ENCODE measurements at places on chromosomes 13 and 19.

DNA sequence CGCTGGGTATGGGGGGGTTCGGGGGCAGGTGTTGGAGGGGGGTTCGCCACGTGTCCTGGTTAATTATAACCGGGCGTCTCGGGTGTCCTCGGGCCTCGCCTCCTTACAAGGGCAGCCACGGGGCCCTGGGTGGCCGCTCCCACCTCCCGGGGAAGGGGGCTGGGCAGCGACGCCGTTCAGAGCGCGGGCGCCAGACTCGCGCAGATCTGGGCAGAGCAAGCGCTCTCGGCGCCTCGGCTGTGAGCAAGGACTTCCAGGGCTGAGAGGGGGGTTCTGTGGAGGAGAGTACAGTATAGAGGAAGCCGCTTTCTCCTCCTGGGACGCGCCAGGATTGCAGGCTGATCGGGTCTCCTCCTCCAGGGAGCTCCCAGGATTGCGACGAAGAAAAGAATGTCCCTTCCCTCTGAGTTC is 1.0 kb upstream of the CKM start:
- DNase-seq, result no peak

- no peak for DNase-seq
These were observed 653 bp downstream of the TMTC4 start for GRCh38 chr13:100673713-100674571.

DNA sequence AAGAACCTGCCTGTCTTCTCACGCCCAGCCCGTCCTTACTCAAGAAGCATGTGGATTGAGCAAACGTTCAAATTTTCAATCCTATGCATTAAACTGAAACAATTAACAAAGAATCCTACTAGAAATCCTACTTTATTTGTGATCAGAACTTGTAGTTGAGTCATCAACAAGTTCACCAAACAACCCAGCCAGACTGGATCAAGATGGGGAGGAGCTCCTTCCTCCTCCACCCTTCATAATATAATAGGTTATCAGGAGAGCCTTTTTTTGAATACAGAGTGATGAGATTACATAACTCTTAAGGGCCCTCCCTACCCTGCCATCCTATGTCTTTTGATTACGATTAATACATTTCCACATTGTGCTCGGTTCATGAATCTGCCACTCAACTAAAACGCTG is 32.7 kb downstream of the SOX21 start:
- no peak for DNase-seq

DNA sequence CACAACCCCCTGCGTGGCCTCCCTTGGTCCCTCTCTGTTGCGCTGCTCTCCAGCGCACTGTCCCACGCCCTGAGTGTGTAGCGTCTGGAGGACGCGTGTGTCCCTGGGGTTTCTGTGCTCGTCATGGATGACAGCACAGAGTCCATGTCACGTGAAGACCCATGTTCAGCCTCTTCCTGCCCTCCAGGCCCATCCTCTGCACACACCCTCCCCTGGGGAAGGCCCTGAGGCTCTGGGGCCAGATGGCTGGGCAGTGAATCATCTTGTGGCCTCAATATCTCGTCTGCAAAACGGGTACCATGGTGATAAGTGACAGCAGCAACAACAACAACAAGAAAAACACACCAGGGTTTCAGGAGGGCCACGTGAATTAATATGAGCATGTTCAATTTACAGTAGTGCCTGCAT is 71.5 kb upstream of the ARHGEF7 start:
- DNase-seq, result no peak

DNA sequence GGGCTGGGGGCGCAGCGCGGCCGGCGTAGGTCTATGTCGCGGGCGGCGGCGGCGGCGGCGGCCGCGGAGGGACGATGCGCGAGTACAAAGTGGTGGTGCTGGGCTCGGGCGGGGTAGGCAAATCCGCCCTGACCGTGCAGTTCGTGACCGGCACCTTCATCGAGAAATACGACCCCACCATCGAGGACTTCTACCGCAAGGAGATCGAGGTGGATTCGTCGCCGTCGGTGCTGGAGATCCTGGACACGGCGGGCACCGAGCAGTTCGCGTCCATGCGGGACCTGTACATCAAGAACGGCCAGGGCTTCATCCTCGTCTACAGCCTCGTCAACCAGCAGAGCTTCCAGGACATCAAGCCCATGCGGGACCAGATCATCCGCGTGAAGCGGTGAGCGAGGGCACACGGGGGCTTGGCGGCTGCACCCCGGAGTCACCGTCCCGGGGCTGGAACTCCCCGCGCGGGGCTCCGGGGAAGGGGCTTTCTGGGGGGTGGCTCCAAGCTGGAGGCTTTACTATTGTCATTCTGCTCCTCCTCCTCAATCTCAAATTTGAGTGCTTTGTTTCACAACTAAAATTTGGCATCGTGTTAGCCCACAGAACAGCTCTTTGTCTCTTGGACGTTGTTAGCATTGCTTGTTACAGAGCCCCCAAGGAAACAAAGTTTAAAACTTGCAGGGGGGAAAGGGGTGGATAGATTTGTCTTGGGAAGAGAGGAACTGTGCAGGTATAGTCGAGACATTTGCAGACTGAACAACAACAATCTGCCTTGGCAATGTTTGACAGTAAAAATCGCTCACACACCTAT is 630 bp downstream of the RAP2A start:
- no peak for DNase-seq

GRCh38 chr19:35170359-35171061 is 16.0 kb downstream of the FXYD5 start:
- DNase-seq, result no peak

- DNase-seq, result no peak
These were observed 2.0 kb downstream of the RAB8A start for GRCh38 chr19:16113727-16114126.

- no peak for DNase-seq
These were observed 4.0 kb downstream of the C19orf38 start for GRCh38 chr19:10852098-10852800.

DNA sequence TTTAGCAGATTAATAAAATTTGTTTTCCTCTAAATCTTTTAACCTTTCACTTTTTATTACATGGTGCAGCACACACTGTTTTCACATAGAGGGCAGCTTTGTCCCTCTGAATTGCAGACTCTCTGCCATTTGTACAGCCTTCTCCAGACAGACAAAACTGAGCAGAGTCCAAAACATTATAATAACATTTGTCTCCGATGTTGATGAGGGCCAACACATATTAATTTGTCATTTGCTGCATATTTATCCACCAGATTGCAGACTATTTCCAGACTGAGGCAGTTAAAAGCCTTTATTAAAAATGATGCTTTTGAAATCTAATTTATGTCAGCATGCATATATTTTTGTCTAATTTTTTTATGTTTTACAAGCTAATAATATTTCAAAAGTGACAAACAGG is 1251.9 kb upstream of the SLC10A2 start:
- no peak for DNase-seq

DNA sequence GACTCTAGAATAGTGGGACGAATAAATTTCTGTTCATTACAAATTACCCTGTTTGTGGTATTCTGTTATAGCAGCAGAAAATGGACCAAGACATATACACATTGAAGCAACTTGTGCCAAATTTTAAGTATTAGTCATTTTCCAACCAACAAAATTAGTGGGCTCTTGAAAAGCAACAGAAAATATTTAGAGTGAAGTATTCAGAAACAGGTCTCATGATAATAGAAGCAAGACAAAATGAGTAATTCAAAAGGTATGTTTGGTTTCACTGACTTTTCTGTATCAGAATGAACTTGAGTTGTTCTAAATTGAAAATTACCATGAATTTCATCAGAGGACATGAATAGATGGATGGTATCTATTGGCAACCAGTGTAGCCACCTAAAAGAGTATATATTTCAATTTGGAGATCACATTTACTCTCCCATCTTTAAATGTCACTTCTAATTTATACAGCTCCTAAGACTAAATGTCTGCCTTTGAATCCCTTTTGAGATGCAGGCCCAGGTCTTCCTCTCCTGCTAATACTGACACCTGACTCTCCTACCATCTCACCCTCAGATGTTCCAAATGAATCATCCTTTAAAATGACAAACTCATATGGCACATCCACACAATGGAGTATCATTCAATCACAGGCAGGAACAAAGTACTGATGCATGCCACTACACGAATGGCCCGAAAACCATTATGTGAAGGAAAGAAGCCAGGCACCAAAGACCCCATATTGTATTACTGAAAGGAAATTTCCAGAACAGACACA is 40.7 kb upstream of the DOCK9 start:
- no peak for DNase-seq
